ENCODE measurements at places on chromosomes 3 and 15.

DNA sequence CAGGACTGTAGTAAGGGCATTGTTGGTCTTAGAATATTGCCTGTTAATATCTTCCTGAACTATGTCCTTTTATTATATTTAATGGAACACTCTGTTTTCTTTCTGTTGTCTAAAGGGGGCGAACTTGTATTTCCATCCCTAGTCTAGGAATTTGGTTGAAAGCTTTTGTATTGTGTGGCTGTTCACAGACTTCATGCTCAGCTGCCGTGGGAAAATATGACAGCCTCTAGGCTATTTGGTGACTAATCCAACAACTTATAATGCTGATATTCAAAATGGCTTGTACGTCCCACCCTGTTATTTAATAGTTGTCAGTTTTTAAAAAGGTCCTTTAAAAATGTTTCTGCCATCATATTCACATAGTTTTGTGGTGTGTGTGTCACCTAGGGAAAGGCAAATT lies 202.6 kb downstream of the KLHL25 start:
- no peak for DNase-seq

- no peak for DNase-seq
These were observed 243.5 kb upstream of the SLCO3A1 start for GRCh38 chr15:91609966-91610365.

DNA sequence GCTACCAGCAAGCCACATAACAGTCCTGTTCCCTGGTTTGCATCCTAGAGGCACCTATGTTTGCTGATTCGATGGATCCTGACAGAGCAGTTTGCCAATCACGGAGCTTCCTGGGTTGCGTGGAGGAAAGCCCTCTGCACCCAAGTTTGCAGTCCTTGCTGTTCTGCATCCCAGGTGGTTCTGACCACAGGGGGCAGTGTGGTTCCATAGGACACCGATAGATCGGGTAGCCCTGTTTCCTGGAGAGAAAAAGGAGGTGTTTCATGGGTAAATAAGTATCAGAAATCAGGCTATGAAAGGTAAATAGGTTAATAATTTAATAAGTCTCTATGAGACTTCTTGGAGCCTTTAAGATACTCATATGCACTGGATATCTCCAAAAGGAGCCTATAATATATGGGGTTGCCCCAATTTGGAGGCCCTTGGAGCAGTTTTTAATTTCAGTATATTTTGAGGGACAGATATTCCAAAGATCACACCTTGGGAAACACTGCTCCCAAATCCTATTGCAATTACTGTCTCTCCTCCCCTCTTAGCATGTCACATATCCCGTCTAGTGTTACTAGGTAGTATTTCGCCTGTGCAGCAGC lies 194.6 kb upstream of the TPM1 start:
- DNase-seq = peak; percentile 30

GRCh38 chr15:39270221-39270855 lies 310.5 kb upstream of the THBS1 start:
- DNase-seq = no peak

DNA sequence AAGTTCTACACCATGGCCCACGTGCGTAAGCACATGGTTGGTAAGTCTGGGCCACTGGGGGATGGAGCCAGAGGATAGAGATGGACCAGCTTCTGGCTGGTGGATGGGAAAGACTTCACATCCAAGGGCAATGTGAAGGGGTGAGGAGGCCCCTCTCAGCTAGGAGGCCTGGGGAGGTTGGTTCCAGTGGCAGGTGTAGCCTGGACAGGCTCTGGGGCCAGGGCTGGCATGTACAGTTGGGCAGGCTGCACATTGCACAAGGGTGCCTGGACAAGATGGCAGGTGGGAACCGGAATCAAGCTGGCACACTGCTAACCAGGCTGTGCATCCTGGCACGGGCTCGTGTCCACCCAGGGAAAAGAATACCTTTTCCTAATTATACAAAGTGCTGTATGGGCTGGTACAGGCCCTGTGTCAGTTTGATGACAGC lies 8.1 kb downstream of the ZBTB47 start:
- DNase-seq = no peak

DNA sequence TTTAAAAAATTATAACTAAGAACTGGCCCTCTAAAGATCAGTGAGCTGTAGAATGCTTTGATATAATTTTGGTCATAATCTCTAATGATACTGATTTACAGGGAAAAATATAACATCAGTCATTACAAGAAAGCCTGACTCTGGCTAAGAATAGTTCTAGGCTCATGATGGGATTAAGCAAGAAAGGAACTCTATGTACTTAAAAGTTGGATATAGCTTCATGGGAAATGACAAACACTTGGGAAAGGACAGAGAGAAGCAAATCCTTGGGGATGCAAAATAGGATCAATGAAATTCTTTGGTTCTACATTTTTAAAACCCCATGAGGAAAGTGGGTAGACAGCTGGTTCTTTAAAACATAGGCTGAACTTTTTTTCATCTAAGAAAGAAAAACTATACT lies 472.7 kb upstream of the NR2F2 start:
- no peak for DNase-seq
